ENCODE measurements at places on chromosomes 7 and 10. TPM values are rescaled to one million over a fixed set of nuclear protein-coding genes. Genes with fewer than 3 reads are reported as not detected.

CPXM2 gene
- total RNA-seq, result 4.9 TPM

SPDYE9 gene
- total RNA-seq, result 0.10 TPM

- DNase-seq, result peak; percentile 16
Observed at GRCh38 chr7:94449151-94449725, 54.5 kb downstream of the COL1A2 start.

DNA sequence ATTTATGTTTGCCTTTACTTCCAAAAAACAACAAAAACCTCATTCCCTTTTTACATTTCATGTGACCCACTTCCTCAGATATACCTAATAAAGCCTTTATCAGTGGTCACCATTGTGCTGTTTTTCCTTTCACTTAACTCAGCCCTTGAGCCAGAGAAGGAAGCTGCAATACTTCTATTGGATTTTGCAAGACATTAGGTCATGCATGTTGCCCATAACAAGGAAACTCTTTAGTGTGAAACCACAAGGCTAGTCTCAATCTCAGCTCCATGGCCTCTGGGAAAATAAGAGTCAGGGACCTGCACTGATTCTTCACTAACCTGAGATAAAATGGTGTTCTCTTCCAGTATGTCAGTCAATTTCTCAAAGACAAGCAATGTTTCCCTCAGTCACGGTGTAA lies 27.8 kb downstream of the STEAP4 start:
- no peak for DNase-seq

DNA sequence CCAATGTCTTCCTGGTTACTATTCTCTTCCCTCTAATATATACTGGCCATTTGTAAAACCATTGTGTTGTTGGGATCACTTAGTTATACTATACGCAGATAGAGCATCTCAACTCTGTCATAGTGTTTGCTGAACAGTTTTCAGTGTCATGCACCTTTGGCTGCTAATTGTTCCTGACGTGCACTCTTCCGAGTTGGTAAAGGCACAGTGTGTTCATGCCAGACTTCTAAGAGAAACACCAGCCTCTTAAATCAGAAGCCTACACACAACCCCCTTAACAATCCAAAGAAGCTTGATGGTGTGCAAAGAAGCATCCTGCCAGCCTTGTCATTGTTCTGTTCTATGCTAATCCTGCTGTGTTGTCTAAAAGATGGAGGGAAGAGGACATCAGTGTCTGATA lies 131.1 kb downstream of the MAPK8 start:
- no peak for DNase-seq

GRCh38 chr10:15579605-15580004 lies 140.1 kb downstream of the ITGA8 start:
- DNase-seq, result no peak

GRCh38 chr7:75608451-75609122 lies 116.5 kb downstream of the SPDYE5 start:
- DNase-seq, result peak; percentile 7

ZNF239 gene
- total RNA-seq, result 5.6 TPM

- DNase-seq, result no peak
Observed at GRCh38 chr7:31695859-31696614, 9.0 kb downstream of the PPP1R17 start.

- no peak for DNase-seq
Observed at GRCh38 chr7:8284606-8285005, 22.6 kb upstream of the ICA1 start.

SLC35B4 gene
- total RNA-seq, result 5.7 TPM

DNA sequence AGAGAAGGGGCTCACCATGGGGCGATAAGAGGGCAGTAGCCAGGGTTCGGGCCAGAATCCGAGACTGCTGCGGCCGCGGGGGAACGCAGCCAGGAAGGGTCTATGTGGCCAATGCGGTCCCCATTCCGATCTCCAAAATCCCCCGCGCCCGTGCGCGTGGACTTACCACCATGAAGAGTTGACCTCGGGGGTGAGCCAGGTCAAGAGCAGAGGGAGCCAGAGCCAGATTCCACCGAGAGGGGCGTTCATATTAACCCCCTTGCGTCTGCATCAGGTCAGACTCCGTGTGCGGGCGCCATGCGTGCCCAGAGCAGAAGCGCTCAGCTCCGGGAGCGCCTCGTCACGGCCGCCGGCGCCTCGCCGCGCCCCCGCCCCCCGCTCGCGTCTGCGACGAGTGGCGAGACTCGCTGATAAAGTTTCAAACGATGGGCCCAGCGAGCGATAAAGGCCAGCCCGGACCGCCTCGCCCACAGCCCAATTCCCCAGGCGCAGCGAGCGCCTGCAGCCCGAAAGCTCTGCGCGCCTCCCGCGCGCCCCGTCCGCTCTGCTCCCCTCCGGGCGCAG lies at the start of gene WNT2:
WNT2 (minus strand) TSS at position 318 of the 564 bp plus-strand sequence; CDS start at position 249, 69 bp downstream.
- DNase-seq, result no peak

- no peak for DNase-seq
Observed at GRCh38 chr7:151120896-151121295, 34.6 kb downstream of the AGAP3 start.

FOXP2 gene
- 12.5 TPM for total RNA-seq

- DNase-seq, result no peak
Observed at GRCh38 chr10:98286419-98286818, 18.4 kb upstream of the LOXL4 start.

DNA sequence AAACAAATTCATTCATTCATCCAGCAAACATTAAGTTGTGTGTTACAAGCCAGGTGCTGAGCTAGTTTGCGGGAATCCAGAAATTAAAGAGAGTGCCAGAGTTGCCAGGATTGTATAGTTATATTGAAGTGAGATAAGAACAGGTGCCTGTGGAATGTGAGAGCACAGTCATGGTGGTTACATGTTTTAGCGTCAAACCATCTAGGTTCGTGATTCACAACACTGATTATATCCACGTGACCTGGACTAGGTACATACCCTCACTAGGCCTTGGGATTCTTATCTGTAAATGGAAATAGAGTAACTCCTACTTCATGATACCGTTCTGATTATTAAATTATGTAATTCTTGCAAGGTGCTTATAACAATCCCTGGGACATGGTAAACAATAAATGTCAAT lies 24.5 kb upstream of the CDK1 start:
- DNase-seq, result no peak

GRCh38 chr7:129041142-129042085 lies 13.5 kb downstream of the TNPO3 start:
- DNase-seq, result no peak

HTR5A gene
- total RNA-seq, result not detected

- DNase-seq, result no peak
Observed at GRCh38 chr7:7414791-7415603, 120.7 kb downstream of the COL28A1 start.

CYREN gene
- 17.6 TPM for total RNA-seq

DNA sequence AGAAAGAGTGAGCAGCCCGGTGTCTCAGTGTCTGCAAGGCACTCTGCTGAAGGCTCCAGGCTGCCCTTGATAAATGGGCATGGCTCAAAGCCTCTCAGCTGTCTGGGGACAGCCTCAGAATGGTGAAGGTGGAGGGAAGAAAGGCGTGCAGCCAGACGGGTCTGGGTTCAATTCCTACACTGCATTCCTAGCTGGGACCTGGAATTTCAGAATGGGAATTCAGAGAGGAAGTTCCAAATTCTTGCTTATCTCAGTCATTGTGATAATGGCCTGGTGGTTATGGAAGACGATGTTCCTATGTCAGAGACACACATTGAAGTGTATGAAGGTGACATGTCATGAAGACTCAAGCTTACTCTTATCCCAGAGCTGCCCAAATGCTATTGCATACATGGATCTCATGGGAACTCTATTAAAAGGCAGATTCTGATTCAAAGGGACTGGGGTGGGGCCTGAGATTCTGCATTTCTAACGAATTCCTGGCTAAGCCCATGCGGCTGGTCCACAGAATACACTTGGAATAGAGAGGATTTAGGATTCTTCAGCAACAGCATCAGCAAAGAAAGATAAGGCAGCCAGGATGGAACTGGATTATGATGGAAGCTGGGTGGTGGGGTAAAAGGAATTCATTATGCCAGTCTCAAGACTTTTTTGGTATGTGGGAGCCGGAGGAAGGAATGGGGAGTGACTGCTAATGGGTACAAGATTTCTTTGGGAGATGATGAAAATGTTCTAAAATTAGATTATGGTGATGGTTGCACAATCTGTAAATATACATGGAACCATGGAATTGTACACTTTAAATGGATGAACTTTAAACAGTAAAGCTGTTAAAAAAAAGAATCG lies 82.6 kb upstream of the ZMIZ1 start:
- DNase-seq, result no peak

DNA sequence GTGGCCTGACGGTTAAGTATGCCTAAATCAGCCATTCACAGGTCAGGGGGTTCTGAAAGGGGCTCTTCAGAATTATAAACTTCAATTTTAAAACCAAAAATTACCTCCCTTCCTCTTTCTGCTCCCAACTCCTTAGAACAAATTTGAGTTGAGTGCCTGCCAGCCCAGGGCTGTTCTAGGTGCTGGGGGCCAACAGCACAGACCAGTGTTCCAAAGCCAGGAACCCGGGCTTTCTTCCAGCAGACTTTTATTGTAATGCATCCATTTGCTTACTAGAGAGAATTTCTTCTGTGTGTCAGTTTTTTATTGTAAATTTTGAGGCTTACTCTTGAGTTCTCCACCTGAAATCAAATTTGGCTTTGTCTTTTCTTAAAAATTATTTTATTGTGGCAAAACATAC lies 238.5 kb downstream of the CACNB2 start:
- no peak for DNase-seq

- DNase-seq, result no peak
Observed at GRCh38 chr10:97752956-97753355, 16.0 kb downstream of the ZFYVE27 start.

GRCh38 chr7:152054367-152055230 lies 29.1 kb downstream of the GALNT11 start:
- DNase-seq, result no peak

DNA sequence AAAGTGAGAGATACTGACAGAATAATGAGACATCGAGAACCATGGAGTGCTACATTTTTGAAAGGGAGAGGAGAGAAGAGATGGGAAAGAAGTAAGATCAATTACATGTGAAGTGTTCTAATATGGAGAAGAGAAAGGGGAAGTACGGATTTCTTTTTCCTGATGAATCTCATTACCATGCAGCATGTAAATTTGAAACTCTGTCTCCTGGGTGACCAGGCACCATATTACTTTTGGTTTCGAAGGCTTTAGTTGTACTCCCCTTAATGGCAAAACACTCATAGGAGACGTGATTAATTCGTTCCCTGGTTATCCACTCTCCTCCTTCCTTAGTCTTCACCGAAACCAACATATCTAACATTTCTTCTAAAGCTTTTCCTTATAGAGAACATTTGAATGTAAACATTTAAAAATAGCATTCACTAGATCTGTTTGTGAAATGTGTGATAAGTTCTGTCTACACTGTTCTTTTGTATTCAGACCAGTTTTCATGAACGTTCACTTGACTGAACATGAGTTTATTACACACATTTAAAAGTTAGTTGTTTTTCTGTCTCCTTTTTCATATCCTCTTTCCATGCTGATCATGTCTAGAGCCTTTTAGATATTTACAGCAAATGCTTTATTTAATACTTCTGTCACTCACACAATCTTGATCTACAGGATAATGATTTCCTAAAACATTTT lies 80.2 kb upstream of the MSRB2 start:
- no peak for DNase-seq

NPC1L1 gene
- 0.30 TPM for total RNA-seq

SLC16A12 gene
- 1.7 TPM for total RNA-seq

DNA sequence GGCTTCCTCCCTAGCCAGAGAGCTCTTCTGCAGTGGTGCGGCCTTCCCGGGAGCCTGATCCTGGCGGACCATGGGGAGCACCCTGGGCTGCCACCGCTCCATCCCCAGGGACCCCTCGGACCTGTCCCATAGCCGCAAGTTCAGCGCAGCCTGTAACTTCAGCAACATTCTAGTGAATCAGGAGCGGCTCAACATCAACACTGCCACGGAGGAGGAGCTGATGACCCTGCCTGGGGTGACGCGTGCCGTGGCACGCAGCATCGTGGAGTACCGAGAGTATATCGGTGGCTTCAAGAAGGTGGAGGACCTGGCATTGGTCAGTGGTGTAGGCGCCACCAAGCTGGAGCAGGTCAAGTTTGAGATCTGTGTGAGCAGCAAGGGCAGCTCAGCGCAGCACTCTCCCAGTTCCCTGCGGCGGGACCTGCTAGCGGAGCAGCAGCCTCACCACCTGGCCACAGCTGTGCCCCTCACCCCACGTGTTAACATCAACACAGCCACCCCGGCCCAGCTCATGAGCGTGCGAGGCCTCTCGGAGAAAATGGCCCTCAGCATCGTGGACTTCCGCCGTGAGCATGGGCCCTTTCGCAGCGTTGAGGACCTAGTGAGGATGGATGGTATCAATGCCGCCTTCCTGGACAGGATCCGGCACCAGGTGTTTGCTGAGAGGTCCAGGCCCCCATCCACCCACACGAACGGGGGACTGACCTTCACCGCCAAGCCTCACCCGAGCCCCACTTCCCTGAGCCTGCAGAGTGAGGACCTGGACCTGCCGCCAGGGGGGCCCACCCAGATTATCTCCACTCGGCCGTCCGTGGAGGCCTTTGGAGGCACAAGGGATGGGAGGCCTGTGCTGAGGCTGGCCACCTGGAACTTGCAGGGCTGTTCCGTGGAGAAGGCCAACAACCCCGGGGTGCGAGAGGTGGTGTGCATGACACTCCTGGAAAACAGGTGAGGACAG lies 1.5 kb downstream of the EEPD1 start:
- DNase-seq, result no peak
